Fibroblast of the conjunctiva (primary cell): ENCODE measurements at places on chromosomes 2 and 18.

DNA sequence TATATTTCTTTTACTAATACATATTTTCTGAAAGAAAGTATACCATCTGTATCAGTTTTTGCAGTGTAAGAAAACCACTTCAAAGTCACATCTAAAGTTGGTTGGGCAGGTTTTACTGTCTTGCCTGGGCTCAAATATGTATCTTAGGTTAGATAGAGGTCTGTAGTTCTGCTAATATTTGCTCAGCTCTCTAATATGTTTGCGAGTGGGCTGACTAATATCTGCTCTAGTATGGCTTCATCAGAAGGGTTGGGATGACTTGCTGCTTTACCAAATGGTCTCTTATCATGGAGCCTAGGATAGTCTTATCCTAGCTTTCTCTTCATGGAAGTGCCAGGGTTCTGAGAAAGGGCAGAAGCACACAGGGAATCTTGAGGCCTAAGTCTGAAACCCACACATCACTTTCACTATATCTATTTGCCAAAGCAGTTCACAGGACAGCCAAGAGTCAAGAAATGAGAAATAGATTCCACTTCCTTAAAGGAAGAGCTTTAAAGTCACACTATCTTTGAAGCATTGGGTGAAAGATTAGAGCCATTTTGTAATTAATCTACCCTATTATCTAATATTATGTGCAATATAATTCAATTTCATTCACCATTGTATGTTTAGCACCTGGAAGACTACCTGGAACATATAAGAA is 610.0 kb downstream of the KCNJ3 start:
- no peak for DNase-seq

GRCh38 chr2:174877751-174878150 is 113.5 kb upstream of the CHRNA1 start:
- no peak for DNase-seq

DNA sequence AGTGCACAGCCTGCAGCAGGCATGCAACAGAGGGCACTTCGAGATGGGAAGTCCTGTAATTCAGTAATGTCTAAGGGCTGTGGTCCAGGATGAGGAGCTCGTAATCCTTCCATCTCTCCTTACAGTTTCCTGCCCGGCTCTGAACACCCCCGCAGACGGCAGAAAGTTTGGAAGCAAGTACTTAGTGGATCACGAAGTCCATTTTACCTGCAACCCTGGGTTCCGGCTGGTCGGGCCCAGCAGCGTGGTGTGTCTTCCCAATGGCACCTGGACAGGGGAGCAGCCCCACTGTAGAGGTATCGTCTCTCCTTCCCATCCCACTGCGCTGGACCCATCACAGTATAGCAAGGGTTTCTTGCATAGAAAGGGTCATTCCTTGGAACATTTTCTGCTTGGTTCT is 26.7 kb downstream of the FBLN7 start:
- DNase-seq = no peak

DNA sequence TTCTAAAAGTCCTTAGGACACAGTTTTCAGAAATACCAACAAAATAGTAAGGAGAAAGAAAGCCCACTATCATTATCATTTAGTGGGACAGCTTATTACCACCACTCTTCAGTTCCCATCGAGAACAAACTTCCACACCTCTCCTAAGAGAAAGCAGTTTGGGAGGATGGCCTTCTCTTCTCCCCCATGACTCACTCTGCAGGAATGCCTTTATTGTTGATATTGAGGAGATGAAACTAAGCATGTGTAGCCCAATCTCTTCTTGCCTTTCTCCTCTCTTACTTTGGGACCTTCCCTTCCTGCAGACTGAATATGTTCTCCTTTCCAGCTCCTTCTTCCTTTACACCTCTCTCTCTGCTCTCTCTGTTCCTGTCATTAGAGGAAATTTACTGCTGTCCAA is 30.0 kb upstream of the ERMN start:
- no peak for DNase-seq

GRCh38 chr18:48875314-48875941 is 75.3 kb downstream of the SMAD7 start:
- DNase-seq = no peak

- DNase-seq = no peak
Measured at GRCh38 chr2:168956392-168956791, 55.3 kb downstream of the G6PC2 start.

DNA sequence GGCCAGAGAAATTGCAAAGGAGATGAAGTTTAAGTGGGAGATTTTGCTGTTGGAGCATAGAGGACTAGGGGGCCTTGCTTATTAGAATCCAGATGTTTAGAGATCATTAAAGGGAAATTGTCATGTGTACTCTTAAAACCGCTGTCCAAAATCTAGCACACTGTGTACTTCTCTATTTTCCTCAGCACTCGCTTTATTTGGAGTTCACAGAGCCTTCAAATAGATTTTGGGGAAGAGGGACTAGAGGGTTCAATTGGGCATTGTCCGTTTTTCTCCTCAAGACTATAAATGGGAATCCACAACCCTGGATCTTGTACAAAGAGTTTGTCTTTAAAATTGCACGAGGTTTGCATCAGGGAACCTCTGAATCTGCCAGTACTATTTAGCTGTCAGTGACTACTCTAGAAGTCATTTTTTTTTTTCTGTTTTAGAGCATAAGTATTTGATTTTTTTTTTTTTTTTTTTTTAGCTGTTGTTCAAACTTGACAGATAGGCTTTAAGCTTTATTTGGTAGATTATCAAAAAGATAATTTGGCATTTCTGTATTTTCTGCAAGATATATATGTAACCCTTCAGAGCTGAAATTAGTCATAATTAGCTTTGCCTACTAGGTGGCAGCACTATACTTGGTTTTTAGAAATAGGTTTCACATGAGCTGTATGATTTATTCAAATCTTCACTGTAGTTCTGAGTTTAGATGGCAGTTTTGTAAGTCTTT is 14.2 kb downstream of the PMS1 start:
- DNase-seq = peak; percentile 73

- peak; percentile 14 for DNase-seq
Measured at GRCh38 chr2:155310589-155310988, 612.1 kb downstream of the KCNJ3 start.

DNA sequence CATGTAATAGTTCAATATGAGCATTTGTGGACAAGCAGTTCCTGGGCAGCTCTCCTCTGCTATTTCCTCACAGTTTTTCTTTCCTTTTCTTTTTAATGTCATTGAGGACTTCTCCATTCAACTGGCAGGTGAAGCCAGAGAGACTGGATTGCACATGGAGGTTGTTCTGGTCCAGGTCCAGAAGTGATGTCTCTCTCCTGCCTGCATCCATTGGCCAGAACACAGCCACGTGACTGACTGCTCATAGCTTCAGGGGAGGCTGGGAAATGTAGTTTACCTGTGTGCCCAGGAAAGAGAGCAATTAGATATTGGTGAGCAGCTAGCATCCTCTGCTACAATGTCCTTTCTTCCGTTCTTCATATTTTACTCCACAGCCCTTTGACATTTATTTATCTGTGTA is 20.2 kb upstream of the ADAM23 start:
- DNase-seq = no peak

- no peak for DNase-seq
Measured at GRCh38 chr2:161113693-161114575, 46.3 kb upstream of the TANK start.

DNA sequence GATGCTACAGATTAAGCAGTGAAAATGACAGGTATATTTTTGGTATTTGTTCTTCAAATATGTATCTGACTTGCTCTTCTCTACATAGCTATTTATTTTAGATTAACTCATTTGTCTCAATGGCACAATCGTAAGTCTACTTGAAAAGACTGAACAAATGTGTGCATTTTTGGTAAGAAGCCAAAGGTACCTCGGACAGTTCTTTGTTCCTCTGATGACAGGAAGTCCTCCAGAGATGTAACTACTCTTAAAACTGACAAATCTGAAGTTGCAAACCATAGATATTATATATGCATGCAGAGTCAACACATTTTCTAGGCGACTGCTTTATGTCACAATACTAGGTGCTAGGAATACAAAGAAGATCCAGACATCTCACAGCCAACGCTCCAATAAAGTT is 36.7 kb downstream of the NDUFAF7 start:
- no peak for DNase-seq

DNA sequence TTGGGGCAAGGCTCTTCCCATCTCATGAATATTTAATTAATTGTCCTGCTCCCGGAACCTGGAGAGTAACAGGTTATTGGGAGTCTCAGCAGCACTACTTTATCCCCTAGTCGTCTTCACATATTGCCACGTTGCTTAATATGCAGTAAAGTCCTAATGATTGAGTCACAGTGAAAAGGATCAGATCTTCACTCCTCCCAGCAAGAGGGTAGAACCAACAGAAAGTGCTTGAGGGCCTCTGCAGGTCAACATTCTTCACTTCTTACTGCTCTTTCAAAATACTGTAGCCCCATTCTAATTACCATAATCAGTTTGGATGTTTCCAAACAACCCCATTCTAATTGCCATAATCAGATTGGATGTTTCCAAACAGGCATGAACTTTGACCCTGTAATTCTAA is 801.0 kb downstream of the LRRTM4 start:
- no peak for DNase-seq

DNA sequence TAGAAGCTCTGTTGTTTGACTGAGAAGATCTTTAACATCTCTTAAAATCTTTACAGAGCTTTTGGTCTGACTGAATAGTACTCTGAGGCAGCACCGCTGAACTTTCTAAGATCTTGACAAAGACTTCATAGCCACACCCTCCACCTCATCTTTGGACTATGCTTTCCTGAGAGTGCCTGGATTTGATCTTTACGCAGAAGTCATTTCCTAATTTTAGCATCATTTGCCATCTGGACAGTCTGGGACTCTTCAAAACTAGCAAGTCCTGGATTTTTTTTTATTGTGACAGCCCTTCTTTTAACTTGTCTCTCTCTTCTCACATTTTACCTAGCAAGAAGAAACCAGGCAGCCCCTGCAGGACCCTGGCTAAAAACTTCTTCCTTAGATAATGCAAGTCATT is 188.8 kb downstream of the CTIF start:
- DNase-seq = no peak
